ENCODE measurements at places on chromosomes 2 and 18.

DNA sequence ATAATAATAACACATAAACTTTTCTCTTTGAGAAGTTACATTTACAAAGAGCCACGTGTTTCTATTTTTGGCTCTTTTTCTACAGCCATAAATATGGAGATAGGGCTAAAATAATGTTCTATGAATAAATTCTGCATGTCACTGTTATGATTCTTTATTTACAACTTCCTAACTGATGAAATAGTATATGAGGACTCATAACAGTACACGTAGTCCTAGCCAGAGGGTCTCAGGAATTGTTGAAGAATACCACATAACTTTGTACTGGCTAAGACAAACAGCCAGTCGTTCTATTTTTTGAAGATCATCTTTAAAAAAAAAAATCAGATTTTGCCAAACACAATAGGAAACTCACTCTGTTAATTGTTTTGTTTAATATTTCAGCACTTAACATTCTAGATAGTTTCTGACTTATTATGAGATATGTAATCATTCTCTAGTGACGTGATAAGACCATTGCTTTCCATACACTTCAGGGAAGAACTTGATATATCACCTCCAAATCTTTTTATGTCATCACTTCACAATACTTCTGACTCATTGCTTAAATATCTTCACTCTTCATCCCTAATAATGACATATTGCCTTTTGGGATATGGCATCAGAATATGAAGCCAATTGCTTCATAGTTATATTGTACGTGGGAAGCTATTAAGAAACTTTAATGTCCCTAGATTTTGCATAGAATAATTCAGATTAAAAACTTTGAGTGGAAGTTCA lies 256.1 kb downstream of the XIRP2 start:
- DNase-seq: no peak

DNA sequence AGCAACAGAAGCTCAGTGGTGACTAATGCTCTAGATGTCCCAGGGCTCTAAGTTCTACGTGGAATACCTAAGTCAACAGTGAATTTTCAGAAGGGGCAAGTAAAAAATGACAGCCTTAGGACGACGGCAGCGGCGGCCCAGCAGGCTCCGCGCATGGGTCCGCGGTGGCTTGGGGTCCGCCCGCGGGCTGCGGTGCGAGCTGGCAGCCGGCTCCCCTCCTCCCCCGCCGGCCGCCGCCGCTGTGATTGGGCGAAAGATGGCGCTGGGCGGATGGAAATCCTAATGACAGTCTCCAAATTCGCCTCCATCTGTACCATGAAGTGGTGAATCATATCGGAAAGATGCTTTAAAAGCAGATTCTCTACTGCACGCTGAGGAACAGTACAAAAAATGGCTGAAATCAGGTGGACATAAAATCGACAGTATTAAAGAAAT lies 74.7 kb downstream of the HNRNPLL start:
- no peak for DNase-seq

- no peak for DNase-seq
These were observed 710 bp downstream of the DUSP19 start for GRCh38 chr2:183079139-183079775.

GRCh38 chr18:9025091-9025838 lies 77.2 kb upstream of the NDUFV2 start:
- DNase-seq: no peak

DNA sequence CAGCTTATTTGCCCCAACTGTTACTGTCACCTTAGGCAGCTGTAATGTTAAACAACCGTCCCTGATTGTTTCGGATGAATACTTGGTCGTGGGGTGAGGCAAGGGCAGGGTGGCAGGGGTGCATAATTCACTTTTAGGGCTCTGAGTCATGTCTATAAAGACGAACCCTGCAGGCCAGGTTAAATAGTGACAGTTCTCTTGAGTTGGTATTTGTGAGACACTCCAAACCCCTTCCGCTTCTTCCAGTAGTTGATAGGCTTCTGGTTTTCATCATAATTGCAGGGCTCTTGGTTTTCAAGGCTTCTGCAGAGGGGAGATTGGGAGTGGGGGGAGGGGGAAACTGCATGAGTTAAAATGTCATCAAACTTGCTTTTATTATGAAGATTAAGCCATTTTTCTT lies 97.2 kb upstream of the TSPYL6 start:
- no peak for DNase-seq

DNA sequence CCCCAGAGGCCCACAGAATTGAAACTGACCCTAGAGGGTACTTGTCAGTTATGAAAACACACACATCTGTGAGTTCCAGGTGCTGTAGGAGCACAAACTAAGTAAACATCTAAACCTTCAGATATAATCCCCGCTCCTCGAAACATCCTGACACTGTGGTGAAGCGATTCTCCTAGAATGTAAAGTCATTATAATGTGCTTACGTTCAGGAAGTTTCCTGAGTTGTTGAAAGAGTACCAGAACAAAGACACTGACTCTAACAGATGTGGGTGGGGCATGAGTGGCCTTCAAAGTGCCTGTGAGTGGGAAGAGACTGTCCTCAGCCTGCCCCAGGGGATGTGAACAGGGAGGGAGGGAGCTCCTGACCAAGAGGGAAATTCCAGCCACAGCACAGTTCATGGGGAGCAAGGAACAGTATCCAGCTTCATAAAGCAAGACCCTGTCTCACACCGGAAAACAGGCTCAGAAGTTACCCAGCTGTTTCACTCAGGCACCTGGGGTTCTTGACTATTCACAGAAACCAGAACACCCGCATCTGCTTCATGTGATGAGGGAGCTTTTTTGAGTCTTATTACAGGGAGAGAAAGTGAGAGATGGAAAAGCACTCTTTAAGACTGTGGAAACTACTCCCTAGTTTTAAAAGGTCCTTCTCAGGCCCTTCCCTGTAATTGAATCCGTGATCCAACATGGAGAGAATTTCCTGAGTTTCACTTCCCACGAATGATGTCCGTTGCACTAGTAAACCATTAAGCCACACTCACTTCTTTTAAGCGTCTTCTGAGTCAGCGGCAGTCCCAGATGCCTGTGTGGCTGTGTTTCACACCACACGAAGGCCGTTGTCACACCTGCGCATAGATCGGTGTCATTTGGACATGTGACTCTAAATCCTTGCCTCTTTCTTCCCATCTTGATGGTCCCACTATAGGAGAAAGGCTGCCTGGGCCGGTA lies 88.6 kb upstream of the EML6 start:
- DNase-seq: no peak

- no peak for DNase-seq
These were observed 42.5 kb downstream of the TANC1 start for GRCh38 chr2:159010963-159011362.

DNA sequence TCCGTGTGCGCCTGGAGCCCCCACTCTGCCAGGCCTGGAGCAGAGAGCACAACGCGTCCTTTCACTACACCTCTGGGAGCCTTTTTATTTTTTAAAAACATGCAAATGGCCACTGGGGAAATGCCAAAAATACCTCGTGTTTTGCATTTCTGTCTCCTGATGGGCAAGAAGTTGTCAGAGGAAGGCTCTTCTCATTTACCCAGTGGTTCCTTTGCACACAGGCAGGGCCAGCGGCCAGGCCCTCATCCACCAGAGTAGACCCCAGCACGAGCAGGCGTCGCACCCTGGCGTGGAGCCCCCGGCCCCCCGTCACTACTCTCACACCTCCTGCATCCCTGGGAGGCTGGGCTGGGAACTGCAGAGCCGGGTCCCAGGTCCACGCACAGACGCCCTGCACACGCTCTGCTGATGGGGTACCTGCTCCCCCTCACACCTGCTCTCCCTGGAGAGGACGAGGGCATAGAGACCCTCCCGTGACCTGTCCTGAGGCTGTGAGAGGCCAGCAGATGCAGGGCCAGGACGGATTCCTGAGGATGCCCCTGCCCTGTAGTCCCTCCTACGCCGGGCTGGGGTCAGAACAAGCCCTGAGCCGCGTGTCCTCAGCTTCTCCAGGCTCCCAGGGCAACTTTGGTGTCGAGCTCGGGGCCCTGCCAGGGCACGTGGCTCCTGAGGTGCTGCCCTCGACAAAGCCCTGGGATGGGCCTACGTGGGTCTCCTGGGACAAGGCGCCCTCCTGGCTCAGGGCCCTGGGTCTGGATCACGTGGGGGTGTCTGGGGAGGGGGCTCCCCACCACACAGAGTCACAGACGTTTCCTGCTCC lies 65.0 kb downstream of the NFATC1 start:
- DNase-seq: no peak

GRCh38 chr18:74745633-74746403 lies 148.1 kb downstream of the ZNF407 start:
- no peak for DNase-seq

DNA sequence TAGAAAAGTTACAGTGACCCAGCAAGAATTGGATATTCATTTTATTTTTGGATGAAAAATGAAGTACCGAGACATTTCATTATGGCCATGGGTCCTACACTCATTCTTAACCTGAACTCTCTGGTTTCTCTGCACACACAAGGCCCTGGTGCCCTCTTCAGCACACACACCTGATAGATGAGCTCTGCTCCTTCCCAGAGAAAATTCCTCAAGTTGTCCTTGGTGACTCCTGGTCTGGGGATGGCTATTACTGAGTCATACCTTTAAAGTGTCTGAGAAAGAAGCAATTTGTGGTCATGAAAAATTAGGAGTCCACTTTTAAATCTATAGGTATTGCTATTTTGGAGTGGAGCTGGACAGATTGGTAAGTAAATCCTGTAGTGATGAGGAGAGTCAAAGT lies 311.5 kb downstream of the CDH2 start:
- DNase-seq: no peak

DNA sequence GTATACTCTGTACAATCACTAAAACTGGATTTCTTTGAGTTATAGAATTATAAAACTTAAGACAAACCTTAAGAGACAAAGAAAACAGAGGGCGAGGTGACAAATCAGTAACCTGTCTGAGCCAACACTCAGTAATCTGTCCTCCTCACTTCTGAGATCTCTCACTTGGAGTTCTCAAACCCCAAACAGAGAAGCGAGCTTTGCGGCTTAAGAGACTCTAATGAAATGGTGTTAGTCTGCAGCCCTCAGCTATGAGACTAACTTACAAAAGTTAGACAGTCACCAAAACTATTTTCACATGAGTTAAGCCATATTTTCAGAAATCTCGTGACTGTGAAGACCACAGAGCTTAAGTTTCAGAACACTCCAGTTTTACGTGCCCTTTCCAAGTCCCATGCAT lies 140.6 kb downstream of the TMX3 start:
- no peak for DNase-seq

- no peak for DNase-seq
These were observed 219.9 kb downstream of the CDH20 start for GRCh38 chr18:61553045-61553659.

DNA sequence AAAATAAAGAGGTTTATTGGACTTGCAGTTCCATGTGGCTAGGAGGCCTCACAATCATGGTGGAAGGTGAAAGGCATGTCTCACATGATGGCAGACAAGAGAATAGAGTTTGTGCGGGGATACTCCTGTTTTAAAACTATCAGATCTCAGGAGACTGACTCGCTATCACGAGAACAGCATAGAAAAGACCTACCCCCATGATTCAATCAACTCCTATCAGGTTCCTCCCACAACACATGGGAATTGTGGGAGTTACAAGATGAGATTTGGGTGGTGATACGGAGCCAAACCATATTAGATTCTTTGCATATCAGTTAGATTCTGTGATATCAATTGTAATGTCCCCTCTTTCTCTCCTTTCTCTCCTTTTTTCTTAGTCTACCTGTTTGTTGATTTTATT lies 1178.7 kb upstream of the LRRTM1 start:
- DNase-seq: no peak

DNA sequence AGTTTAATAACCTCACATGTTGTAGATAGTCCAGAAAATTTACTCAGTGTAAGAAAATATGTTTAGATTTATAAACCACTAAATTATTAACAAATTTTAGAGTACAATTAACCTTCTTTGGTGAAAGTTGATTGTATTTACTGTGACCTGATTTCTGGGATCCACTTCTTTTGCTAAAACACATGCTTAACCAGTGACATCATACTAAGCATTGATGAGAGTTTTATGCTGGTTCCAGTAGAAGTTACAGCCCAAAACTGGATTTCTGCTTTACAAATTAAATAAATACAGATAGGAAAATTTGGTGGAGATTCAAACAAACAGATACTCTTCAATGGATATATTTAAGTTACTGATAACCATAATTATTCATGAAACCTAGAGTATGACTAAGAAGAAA lies 40.9 kb downstream of the RBBP8 start:
- no peak for DNase-seq

GRCh38 chr2:62469114-62469513 lies 36.9 kb downstream of the TMEM17 start:
- no peak for DNase-seq

DNA sequence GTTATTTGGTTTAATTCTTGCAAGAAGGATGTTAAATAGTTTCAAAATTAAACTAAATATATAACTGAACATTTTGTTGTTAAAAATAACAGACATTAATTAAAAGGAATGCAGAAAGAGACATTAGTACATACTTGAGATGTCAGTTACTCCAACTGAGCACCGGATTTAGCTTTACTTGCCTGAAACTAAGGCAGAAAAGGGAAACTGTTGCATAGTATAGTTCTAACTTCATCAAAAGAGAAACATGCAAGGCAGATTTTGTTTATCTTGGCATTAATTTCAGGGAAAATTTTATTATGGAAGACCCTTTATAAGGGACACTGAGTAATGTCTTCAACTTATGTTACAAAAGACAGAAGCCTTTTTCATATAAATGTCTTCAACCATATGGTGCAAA lies 218.3 kb downstream of the STK39 start:
- DNase-seq: peak; percentile 46

GRCh38 chr2:98601532-98602132 lies 6.7 kb downstream of the COA5 start:
- DNase-seq: no peak

GRCh38 chr2:238582159-238582558 lies 155.4 kb downstream of the ASB1 start:
- peak; percentile 66 for DNase-seq

GRCh38 chr2:200782251-200782650 lies 29.5 kb upstream of the BZW1 start:
- DNase-seq: no peak

GRCh38 chr2:105125920-105126319 lies 88.1 kb downstream of the MRPS9 start:
- DNase-seq: no peak

DNA sequence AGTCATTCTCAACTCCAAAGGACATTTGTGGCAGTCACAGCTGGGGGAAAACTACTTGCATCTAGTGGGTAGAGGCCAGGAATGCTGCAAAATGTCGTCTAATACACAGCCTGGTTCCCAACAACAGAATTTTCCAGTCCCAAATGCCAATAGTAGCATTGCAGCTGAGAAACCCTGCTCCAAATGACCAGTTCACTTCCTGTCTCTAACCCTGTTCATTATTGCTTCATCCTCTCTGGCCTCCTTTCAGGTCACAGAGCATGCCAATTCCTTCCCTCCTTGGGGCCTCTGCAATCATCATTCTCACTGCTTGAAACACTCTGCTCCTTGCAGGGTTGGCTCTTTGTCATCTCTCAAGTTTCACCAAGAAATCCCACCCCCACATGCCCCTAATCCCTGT lies 139.1 kb downstream of the IRS1 start:
- peak; percentile 74 for DNase-seq

GRCh38 chr2:12484536-12485115 lies 232.1 kb upstream of the TRIB2 start:
- DNase-seq: no peak
